ENCODE measurements at places on chromosomes 1 and 21.

GRCh38 chr1:8364528-8365442 is 46.9 kb downstream of the SLC45A1 start:
- DNase-seq, result no peak

DNA sequence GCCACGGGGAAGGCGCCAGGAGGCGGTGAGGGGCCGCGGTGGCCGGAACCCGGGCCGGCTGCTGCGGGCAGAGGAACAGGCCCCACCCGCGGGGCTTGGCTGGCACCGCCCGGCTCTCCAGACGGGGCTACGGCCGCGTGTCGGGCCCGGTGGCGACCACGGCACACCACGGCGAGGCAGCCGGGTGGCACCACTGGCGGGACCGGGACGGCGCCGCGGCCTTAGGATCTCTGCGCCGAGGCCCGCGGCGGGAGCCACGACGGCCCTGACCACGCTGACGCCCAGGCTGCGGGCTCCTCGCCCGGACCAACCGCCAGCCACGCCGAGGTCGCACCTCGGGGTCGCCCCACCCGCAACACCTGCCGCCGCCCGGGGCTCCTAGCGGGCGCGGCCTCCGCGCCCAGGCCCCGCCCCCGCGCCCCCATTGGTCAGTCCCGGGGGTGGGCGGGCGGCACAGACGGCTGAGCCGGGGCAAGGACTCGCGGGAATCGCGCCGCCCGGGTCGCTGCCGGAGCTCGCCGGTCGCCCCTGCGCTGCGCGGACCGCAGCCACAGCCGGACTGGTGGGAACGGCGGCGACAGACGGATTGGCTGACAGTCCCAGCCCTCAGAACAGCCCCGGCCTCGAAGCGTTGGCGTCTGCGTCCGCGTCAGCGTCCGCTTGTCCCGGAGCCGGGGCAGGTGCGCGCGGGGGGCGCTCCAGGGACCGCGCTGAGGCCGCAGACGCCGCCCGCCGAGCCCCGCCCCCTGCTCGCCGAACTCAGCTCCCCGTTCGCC is at the start of gene BMP8A:
Gene BMP8A (plus strand): TSS at position 491 of the 776 bp plus-strand sequence. CDS start 356 bp downstream, outside the sequence.
- peak; percentile 49 for DNase-seq

- no peak for DNase-seq
These were observed 8.5 kb downstream of the GPR157 start for GRCh38 chr1:9120312-9120958.

GRCh38 chr1:15173863-15174614 is 20.5 kb downstream of the TMEM51 start:
- no peak for DNase-seq

DNA sequence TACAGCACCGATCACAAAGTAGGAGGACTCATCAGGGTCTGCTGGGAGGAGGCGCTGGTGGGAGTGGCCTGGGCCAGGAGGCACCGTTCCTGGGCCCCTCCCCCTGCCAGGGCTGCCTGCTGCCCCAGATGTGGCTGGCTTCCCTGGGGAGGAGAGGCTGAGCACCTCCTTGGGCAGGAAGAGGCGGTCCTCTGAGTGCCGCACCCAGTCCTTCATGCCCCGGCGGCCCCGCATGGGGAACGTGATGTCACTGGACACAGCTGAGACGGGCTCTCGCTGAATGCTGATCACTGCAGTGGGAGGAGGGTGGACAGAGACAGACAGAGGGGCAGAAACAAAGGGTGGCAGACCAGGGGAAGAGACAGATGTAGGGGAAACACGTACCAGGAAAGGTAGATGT is 24.8 kb downstream of the ADGRB2 start:
- no peak for DNase-seq

GRCh38 chr1:151259351-151259750 is 4.8 kb downstream of the PSMD4 start:
- DNase-seq, result no peak

GRCh38 chr21:45559216-45560105 is 17.2 kb upstream of the SLC19A1 start:
- DNase-seq, result no peak

GRCh38 chr1:86542631-86543030 is 4.2 kb upstream of the CLCA4 start:
- no peak for DNase-seq
